Urothelium cell line (cell line): ENCODE measurements at places on chromosomes 16 and 17.

DNA sequence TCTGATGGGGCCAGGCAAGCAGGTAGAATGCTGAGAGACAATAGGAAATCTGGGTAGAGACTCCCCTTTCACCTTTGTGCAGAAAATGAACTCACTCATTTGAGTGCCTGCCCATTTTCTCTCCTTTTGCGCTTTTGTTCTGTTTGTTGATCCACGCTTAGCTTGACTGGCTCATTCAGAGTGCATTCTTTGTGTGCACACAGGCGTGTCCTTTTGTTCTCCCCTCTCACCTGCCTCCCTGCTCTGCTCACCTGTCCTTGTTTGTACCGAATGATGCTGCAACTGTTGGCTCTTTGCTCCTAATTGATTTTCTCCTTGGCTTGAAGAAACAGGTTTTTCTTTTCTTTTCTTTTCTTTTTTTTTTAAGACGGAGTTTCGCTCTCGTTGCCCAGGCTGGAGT lies 15.8 kb downstream of the PGS1 start:
- DNase-seq: no peak

- no peak for DNase-seq
Observed at GRCh38 chr17:16922386-16923096, 49.4 kb downstream of the TNFRSF13B start.

- DNase-seq: no peak
Observed at GRCh38 chr17:66667090-66667489, 167.8 kb upstream of the CACNG5 start.

DNA sequence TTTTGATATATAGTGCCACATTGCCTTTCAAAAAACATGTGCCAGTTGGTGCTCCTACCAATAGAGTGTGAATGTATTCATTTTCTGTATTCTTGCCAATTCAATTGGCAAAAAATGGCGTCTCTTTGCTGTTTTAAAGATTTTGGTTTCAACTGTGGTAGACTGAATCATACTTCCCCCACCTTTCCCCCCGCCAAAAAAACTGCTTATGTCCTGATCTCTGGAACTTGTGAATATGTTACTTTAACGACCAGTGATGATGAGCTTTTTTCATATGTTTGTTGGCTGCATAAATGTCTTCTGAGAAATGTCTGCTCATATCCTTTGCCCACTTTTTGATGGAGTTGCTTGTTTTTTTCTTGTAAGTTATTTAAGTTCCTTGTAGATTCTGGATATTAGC lies 325.1 kb upstream of the KCNJ16 start:
- DNase-seq: no peak

GRCh38 chr16:85978291-85978775 lies 79.4 kb downstream of the IRF8 start:
- DNase-seq: no peak

- no peak for DNase-seq
Observed at GRCh38 chr16:8619671-8620370, 1.7 kb upstream of the METTL22 start.
